H1 (cell line): ENCODE measurements at places on chromosomes 12 and 14. TPM values are rescaled to one million over a fixed set of nuclear protein-coding genes. Genes with fewer than 3 reads are reported as not detected.

Gene PMEL
- 120 and 128 TPM in 2 replicates for total RNA-seq

Gene GSG1
- total RNA-seq: 0.89 and 1.3 TPM in 2 replicates

Gene APPL2
- 19.0 and 22.9 TPM in 2 replicates for total RNA-seq

Gene RNU6-7
- not detected in 2 replicates for total RNA-seq

Gene DDN
- total RNA-seq: 0.21 and 0.30 TPM in 2 replicates

Gene WNK1
- total RNA-seq: 151 and 157 TPM in 2 replicates

Gene DTX3
- total RNA-seq: 41.8 and 43.4 TPM in 2 replicates

Gene MUCL1
- total RNA-seq: not detected in 2 replicates

Gene ITPR2
- total RNA-seq: 48.3 and 48.4 TPM in 2 replicates

Gene SPATS2
- total RNA-seq: 21.3 and 24.5 TPM in 2 replicates

Gene PROX2
- not detected in 2 replicates for total RNA-seq

Gene GCH1
- total RNA-seq: 7.9 and 8.1 TPM in 2 replicates

Gene CPSF6
- 156 and 167 TPM in 2 replicates for total RNA-seq

Gene LRP10
- total RNA-seq: 15.6 and 15.7 TPM in 2 replicates

Gene SYNE3
- total RNA-seq: 0.08 TPM in 1 of 2 replicates, not detected in the other

Gene SERPINA5
- 1.9 and 2.1 TPM in 2 replicates for total RNA-seq

Gene CMA1
- total RNA-seq: not detected in 2 replicates

Gene PTPRB
- total RNA-seq: 0.58 and 1.1 TPM in 2 replicates

Gene PACS2
- total RNA-seq: 62.3 and 62.8 TPM in 2 replicates

Gene CNTN1
- 21.0 and 21.8 TPM in 2 replicates for total RNA-seq

Gene MYF5
- total RNA-seq: not detected in 2 replicates

Gene DHH
- total RNA-seq: 0.11 and 0.13 TPM in 2 replicates

Gene GALNT6
- 10.7 and 12.5 TPM in 2 replicates for total RNA-seq

Gene SIX6
- not detected in 2 replicates for total RNA-seq

Gene PTPN6
- total RNA-seq: 25.7 and 28.4 TPM in 2 replicates

Gene C12orf56
- total RNA-seq: 1.1 TPM in 2 replicates

Gene VDR
- 0.34 and 0.65 TPM in 2 replicates for total RNA-seq

Gene CYP27B1
- 2.3 and 3.3 TPM in 2 replicates for total RNA-seq

Gene NGB
- 0.30 and 0.55 TPM in 2 replicates for total RNA-seq

Gene SLC11A2
- total RNA-seq: 59.3 and 61.5 TPM in 2 replicates

Gene DCAF4
- 16.8 and 21.1 TPM in 2 replicates for total RNA-seq

Gene OAS3
- 0.73 and 1.1 TPM in 2 replicates for total RNA-seq

Gene BDKRB1
- not detected in 2 replicates for total RNA-seq

Gene SLCO1B3
- total RNA-seq: not detected in 2 replicates

Gene CLEC2A
- total RNA-seq: 2.8 and 3.7 TPM in 2 replicates

Gene INHBC
- not detected in 2 replicates for total RNA-seq

Gene KCNH3
- total RNA-seq: 0.24 and 0.36 TPM in 2 replicates

Gene CCDC60
- 0.78 TPM in 1 of 2 replicates, not detected in the other for total RNA-seq

Gene PCED1B
- total RNA-seq: 4.7 and 4.9 TPM in 2 replicates

Gene PSME2
- total RNA-seq: 111 and 118 TPM in 2 replicates

Gene FGD6
- total RNA-seq: 22.4 and 24.3 TPM in 2 replicates
